Stimulated activated CD8-positive, alpha-beta memory T cell treated with anti-CD3 and anti-CD28 coated beads, Interleukin-7, amount 100 ng/mL, for 4 hours (primary cell): ENCODE measurements at places on chromosomes 12 and 14.

DNA sequence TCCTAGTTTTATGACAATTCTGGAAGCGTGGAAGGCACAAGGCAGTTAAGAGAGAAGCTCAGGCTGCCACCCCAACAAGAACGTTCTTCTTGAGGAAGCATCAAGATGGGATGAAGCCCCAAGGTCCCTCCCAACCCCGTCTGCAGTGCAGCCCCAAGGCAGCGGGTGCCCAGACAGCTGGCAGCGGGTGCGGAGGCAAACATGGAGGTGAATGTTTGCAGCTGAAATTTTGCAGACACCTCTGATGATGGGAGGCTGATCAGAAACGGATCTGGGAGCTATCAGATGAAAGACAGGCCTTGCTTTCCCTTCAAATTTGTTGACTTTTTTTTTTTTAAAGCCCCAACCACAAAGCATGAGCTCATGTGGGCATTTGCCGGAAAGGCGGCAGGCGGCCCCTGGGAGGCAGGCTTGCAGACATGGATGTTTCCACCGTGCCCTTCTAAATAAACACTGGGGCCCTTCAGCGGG is 230.7 kb upstream of the RTL1 start:
- DNase-seq: no peak

GRCh38 chr12:130953771-130954543 is at the start of gene ADGRD1:
ADGRD1 (plus strand) TSS chr12:130953907; CDS start chr12:130954466, 559 bp downstream.
- no peak for DNase-seq

- no peak for DNase-seq
These were observed 140.5 kb downstream of the ADGRD1 start for GRCh38 chr12:131093971-131094830.

DNA sequence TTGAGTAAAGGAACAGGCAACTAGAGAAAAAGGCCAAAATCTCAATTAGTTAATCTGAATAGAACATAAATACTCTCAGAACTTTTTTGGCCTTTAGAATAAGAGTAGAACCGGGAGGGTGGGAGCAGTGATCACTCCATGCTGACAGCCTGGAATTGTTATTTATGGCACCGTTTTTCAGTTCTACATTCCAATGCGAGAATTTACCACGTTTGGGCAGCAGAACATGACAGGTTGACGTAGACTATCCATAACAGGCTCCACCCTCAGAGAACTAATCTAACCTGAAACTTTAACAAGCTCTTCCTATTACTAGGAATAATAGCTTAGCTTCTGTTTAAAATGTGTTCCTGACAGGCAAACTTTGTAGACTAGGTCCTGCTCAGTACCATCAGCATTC is 379.1 kb downstream of the SEC23A start:
- no peak for DNase-seq

DNA sequence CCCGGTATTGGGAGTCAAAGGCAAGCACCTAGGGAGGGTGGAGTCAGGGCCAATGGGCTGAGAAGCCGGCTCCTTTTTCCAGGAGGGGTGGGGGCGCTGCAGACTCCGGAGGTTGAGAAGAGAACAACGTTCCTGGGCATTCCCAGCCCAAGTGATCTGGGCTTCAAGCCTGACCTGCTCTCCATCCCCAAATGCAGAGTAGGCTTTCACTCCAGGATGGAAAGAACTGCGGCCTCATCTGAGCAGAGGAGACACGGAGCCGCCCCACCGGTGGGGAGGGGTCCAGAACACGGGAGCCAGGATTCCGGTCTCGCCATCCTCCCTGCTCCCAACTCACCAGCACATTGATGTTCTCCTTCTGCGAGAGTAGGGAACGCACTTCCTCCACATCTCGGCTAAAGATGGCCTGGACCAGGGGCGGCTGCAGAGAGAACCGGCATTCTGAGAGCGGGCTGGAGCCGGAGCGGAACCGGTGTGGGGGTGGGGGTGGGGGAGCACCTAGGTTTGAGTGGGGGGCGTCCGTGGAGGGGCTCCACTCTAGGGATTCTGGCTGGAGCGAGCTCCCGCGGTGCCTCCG is 605 bp downstream of the ANKRD52 start:
- no peak for DNase-seq

DNA sequence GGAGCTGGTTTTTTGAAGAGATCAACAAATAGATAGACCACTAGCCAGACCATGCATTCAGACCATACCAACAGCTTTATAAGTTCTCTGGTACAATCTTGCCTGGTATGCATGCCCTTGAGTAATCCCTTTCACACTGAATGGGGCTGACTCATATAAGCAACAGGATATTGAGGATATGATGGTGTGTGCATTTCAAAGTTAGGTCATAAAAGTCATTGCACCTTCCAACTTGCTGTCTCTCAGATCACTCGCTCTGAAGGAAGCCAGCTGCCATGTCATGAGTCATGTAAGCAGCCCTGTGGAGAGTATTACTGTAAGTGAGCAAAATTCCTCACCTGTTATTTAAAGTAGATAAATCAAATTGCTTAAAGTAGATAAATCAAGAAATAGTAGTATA is 45.0 kb upstream of the OR6J1 start:
- no peak for DNase-seq

DNA sequence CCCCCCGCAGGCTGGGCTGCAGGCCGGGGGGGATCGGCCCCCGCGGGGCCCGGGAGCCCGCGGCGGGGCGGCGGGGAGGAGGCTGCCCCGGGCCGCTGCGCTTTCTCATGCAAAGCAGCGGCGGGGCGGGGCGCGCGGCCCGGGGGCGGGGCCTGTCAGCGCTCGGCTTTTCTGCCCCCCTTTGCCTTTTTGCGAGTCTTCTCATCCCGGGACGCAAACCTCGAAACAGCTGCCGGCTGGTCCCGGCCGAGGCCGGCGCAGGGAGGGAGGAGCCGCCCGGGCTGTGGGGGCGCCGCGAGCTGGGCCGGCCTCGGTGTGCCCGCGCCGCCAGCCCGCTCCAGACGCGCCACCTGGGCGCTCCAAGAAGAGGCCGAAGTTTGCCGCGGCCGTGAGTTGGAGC is at the start of gene FZD10:
Gene FZD10, plus strand, starts transcription at position 198 of the 400 bp plus-strand sequence. CDS start 479 bp downstream, outside the sequence.
- DNase-seq: no peak

DNA sequence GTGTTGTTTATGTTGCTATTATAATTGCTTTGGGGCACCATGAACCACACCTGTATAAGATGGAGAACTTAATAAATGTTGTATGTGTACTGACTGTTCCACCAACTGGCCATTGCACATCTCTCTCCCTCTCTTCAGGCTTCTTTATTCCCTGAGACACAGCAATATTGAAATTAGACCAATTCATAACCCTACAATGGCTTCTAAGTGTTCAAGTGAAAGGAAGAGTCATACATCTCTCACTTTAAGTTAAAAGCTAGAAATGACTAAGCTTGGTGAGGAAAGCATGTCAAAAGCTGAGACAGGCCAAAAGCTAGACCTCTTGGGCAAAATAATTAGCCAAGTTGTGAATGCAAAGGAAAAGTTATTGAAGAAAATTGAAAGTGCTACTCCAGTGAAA is 373.3 kb downstream of the RGS6 start:
- no peak for DNase-seq

- DNase-seq: no peak
These were observed 103.1 kb downstream of the HELB start for GRCh38 chr12:66405395-66405794.

- no peak for DNase-seq
These were observed 17.2 kb upstream of the PIWIL1 start for GRCh38 chr12:130320536-130320935.

- DNase-seq: no peak
These were observed 1482.7 kb downstream of the AACS start for GRCh38 chr12:126547905-126548304.

- no peak for DNase-seq
These were observed 345.9 kb downstream of the DPF3 start for GRCh38 chr14:72547999-72548398.
